ENCODE measurements at places on chromosomes 11 and 22.

GRCh38 chr11:46063138-46063537, 58.1 kb downstream of the PHF21A start:
- no peak for DNase-seq

DNA sequence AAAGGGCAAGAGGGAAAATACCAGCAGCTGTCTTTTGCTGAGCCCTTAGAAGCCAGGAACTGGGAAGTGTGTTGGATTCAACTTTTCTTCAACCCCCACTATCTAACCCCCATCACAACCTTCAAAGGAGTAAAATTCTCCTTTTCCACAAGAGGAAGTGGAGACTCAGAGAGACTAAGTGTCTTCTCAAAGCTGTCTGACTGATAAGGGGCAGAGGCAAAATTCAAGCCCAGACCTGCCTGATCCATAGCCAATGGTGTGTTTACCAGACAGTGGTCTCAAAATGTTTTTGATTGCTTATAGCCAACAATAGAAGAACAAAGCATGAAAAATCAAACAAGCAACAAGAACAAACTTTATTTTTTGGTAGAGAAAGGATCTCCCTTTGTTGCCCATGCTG, 707.0 kb downstream of the NTM start:
- no peak for DNase-seq

GRCh38 chr22:17339095-17339693, 30.1 kb upstream of the CECR2 start:
- DNase-seq, result no peak

GRCh38 chr11:2668876-2669275, 30.9 kb downstream of the KCNQ1OT1 start:
- DNase-seq, result no peak

DNA sequence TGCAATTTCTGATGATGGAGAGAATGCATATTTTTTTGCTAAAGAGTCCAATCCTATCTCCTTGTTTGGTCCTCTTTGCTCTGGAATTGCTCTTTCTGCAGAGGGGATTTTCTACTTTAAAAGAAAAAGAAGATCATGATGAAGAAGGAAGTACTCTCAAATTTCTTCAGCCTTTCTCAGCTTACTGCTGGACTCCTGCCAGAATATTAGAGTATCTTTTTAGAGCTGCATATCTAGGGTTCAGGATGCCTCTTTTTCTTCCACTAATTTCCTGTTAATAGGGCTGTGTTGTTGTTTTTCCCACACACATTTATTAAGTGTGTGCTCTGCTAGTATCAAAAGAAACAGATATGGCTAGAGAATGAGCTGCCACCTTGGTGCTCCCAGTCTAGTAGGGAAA, 18.2 kb downstream of the UBASH3B start:
- peak; percentile 79 for DNase-seq

GRCh38 chr11:96242191-96242847, 100.7 kb downstream of the MAML2 start:
- DNase-seq, result peak; percentile 30

GRCh38 chr11:123519055-123519796, 89.2 kb downstream of the GRAMD1B start:
- DNase-seq, result no peak

GRCh38 chr11:87908086-87908485, 267.2 kb downstream of the RAB38 start:
- no peak for DNase-seq

DNA sequence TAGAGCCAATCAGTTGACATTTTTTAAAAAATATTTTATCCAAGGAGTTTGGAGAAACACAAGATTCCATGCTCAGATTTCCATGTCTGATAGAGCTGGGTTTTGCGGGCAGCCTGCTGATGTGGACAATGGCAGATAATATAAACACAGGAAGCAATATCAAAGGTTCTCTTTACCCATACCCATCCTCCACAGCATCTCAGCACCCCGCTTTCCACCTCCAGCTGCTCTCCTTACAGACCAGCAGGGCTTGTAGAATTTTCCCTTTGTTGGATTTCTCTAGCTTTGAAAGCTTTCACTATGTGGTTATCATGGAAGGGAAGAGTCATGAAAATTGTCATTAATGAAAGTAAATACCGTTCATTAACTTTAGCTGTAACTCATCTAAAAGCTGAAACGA, 746.4 kb downstream of the OPCML start:
- no peak for DNase-seq

DNA sequence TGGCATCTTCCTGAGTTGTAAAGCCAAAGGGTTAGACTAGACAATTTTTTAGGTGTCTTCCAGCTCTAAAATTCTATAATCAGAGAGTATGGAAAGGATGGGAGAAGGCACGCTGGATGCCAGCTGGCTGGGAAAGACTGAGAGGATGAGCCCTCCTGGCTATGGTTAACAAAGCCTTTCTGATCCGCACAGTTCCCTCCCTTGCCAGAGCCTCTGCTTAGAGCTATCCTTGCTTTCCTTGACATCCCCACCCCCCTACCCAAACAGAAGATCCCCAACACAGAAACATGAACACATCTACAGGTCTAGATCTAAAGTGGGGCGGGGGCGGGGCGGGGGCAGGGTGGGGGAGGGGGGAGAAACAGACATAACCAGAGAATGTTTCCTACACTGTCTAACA, 6.5 kb downstream of the TCF20 start:
- DNase-seq, result no peak

- DNase-seq, result no peak
Measured at GRCh38 chr11:2702771-2703362, 3.1 kb upstream of the KCNQ1OT1 start.

DNA sequence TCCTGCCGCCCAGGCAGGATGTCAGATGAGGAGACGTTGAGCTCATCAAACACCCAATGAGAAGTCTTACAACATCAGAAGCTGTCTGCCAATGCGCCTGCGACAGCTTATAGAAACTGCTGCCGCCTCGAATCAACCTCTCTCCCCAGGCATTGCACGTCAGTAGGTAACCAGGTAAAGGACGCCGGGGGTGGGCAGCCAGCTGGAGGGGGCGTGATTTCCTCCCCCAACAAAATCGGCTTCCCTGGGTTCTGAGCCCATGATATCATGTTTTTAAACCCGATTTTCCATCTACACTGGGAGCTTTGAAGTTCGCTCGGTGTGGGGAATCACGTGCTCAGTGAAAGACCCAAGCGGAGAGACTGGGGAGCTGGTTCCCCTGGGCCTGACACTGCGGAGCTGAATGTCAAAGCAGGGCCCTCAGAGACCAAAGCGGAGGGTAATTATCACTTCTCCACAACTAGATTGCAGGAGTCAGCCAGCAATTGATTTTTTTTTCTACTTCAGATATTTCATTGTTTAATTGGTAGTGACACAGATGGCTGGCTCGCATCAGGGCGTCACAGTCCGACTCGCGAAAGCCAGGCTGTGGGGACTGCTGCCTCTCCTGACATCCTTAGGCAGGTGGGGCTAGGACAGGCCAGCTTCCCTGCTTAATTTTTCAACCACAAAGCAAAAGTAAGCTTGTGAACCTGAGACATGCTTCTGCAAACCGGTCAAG, 15.4 kb downstream of the FAM83F start:
- no peak for DNase-seq

DNA sequence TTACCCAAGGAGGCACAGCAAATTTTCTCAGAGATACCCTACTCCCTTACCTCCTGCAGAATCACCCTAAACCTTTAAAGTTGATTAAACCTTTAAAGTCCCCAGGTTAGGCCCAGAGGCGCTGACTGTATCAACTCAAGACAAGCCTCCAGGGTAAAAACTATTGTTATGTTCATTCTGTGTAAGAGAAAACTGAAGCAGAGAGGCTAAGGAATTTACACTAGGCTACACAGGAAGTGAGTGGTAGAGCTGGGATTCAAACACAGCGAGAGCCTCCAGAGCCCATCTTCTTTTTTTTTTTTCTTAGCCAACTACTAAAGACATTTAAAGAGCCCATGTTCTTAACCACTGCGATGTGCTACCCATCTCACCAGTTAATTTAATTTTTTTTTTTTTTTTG, 56.3 kb upstream of the GRK3 start:
- no peak for DNase-seq

- DNase-seq, result no peak
Measured at GRCh38 chr11:95486466-95486865, 255.5 kb upstream of the SESN3 start.

- DNase-seq, result no peak
Measured at GRCh38 chr22:44050766-44051355, 26.8 kb downstream of the PARVB start.

GRCh38 chr11:17394743-17395390, 6.4 kb upstream of the KCNJ11 start:
- DNase-seq, result no peak

DNA sequence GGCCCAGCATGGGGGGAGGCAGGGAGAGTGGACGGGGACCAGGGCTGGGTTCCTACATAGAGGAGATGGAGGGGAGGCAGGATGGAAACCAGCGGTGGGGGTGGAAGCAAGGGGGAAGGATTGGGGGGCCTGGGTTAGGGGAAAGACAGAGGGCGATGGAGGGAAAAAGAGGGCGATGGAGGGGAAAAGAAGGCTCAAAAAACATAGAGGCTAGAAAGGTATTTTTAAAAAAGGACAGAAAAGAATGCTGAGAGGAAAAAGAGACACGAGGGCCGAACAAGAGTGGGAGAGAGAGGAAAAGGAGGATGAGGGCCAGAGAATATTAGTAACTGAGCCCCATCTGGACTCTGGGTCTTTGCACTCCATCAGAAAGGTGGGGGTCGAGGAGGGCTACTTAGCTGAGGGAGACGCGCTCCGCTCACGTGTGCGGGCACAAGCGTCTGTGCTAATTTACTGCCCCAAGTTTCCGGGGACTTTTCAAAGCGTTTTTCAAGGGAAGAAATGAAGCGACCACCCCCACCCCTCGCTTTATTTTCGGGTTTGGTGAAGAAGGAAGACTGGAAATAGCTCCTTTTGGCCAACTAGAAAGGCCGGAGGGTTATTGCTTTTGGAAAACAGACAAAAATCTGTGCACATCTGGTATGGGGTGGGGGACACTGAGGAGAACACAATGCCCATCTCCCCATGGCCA, 14.5 kb downstream of the PAX6 start:
- no peak for DNase-seq

DNA sequence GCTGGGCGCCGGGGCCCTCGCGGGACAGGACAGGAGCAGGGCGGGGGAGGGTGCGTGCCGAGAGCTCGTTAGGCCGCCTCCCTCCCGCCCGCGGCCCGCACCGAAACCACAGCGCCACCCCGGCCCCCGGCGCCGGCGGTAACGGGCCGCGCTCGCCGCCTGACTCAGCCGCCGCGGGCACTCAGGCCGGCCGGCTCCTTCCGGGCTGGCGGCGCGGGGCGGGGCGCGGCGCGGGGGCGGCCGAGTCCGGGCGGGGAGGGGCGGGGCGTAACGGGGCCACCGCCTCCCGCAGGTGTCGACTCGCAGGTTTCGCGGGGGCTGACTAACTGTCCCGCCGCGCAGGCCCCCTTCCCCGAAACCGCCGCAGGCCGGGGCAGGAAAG, at the start of gene AP5B1:
TSS of gene AP5B1 (minus strand) at position 207 of the 382 bp plus-strand sequence. CDS start 385 bp downstream, outside the sequence.
- DNase-seq, result peak; percentile 75

- DNase-seq, result no peak
Measured at GRCh38 chr22:50269573-50269969, 609 bp downstream of the MAPK11 start.

- no peak for DNase-seq
Measured at GRCh38 chr11:26985943-26986342, 8.0 kb upstream of the FIBIN start.

GRCh38 chr11:82936261-82936660, 34.7 kb downstream of the DDIAS start:
- no peak for DNase-seq

DNA sequence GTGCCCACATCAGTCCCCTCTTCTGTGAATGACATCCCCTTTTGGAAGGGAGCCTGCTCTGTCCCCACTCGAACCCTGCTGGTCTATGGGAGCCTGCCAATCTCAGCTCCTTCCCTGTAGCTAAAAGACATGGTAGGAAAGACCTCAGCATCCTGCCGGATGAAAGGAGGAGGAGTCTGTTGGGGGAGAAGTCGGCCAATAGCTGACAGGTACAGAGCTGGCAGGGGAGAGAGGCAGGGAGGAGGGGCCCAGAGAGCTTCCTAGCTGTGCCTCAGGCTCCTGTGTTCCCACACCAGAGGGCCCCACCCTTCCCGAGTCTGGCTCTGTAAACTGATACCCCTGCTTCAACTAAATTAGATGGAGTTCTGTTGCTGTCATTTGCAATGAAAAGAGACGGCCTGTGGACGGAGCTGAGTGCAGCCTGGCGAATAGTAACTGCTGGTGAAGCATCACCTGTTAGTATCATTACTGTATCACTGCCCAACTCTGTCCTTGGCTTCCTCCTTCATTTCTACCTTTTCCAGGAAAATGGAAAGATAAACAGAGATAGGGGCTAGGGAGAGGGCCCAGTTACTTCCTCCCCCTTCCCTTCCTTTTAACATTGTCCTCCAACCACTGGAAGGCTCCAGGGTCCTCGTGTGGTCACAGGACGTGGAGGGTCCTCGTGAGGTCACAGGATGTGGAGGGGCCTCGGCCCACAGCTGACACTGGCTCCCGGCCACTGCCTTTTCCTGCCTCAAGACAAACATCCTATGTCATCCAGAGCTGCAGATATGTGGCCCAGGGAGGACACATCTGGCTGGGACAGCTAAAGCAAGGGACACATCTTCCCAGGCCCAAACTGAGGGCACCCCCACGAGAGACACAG, 15.1 kb downstream of the FXYD6 start:
- DNase-seq, result no peak

GRCh38 chr22:44823396-44823795, 71.0 kb downstream of the ARHGAP8 start:
- DNase-seq, result no peak

- DNase-seq, result no peak
Measured at GRCh38 chr11:31812383-31813381, 1.6 kb upstream of the PAX6 start.

DNA sequence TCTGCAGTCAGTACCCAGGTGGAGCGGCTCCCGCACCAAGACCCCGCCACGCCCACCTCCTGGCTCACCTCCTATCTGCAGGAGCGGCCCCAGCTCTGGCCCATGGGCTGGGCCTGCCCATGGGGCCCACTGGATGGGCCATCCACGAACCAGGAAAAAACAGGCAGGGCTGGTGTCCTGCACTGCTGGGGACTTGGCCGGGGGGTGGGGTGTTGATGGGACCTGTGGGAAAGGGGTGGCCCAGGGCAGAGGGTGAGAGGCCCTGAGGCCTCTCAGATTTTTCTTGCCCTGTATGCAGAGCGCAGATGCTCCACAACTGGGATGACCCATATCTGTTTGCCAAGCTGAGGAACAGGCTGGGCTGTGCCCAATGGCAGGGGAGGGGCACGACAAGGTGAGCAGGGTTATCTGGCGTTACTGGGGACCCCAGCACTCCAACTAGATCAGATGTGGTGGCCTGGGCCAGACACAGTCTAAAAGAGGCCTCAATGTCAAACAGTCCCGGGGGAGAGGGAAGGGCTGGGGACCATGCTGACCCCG, 2.7 kb upstream of the PIM3 start:
- DNase-seq, result no peak

- DNase-seq, result peak; percentile 30
Measured at GRCh38 chr22:22369964-22370270, 125.3 kb downstream of the VPREB1 start.

DNA sequence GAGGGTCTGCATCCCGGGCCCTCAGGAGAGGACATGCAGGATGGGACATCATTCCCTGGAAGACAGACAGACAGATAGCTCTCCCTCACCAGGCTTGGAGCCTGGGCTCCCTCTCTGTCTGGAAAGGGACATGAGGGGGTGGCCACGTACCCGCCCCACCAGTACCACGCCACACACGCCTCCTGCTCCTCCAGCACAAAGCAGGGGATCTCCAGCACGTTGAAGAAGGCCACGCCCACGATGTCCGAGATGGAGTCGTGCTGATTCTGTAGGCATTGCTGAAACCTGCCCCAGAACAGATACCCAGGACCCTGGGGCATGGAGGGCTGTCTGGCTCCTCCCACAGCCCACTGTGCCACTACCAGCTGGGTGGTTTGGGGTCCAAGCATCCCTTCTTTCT, 2.2 kb downstream of the PLA2G3 start:
- no peak for DNase-seq

Measured in hematopoietic multipotent progenitor cell treated with erythropoietin and hydrocortisone succinate and interleukin-3 and kit ligand, for 6 days (in vitro differentiated cells).